Stimulated activated CD4-positive, alpha-beta T cell treated with anti-CD3 and anti-CD28 coated beads, Interleukin-1b, Interleukin-23, amount 100 ng/mL, for 1 hour (primary cell): ENCODE measurements at places on chromosomes 2 and 18.

GRCh38 chr2:199042660-199043379 lies 414.9 kb downstream of the SATB2 start:
- no peak for DNase-seq

GRCh38 chr2:10326707-10327594 lies 24.2 kb downstream of the HPCAL1 start:
- DNase-seq = no peak

DNA sequence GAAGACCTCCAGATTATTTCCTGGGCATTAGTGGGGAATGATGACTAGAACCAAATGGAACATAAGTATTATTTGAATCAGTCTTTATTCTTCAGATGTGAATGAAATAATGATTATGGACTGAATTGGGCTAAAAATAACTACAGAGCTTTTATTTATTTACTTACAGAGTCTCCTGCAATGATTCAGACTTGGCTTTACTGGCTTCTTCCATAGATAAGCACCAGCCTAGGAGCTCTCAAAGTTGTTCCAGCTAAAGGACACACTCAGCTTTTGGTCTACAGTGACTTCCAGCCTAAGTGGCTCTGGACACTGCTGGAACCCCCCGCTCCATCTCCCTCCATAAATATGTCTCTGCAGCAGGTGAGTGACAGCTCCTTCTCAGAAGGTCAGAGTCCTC lies 24.3 kb upstream of the ARHGAP25 start:
- DNase-seq = no peak

DNA sequence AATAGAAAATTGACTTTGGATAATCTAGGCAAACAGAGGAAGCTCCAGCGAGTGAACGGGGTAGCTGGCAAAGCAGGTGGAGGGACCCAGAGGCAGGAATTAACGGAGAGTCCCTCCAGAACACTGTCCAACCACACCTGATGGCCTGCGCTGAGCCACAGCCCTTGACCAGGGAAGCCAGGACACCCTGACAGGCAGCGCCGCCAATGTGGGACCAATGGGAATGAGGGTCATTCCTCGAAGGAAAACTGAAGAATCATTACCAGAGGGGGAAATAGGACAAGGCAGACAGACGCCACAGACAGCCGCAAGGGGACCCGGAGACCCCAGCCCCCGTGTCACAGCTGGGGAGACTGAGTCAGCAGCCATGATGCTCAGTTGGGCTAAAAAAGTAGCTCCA lies 40.8 kb downstream of the HDAC4 start:
- no peak for DNase-seq

DNA sequence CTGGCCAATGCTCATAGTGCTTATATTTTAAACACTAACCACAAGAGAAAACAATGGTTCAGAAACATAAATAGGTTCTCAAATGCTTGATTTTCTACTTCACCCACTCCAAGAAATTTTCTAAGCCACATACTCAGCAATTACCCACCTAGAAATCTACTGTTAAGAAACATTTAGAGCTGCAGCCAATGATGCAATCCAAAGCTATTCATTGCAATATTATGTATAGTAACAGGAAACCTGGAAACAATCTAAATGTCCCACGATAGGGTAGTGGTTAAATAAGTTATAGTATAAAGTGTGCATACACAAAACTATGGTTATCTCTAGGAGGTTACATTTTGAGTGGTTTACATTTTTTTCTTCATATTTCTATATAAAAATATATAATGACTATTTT lies 5.7 kb downstream of the FAM237A start:
- no peak for DNase-seq

DNA sequence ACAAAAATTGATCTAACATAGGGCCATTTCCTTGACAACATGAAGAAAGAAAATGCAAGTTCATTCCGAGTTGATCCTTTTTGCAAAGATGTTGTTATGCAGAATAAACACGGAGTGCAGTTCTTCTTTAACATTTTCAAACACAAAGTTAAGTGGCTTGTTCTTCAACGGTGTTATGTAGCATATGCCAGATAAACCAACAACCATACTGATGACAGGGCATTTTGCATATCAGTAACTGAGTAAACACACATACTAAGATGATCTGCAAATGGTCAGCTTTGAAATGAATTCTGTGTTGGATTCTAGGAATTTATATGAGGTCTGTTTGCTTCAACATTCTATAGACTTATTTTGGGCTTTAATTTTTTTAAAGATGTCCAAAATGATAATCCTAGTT lies 266.4 kb downstream of the GPD2 start:
- no peak for DNase-seq

- no peak for DNase-seq
Measured at GRCh38 chr2:106183101-106183696, 10.9 kb downstream of the UXS1 start.

DNA sequence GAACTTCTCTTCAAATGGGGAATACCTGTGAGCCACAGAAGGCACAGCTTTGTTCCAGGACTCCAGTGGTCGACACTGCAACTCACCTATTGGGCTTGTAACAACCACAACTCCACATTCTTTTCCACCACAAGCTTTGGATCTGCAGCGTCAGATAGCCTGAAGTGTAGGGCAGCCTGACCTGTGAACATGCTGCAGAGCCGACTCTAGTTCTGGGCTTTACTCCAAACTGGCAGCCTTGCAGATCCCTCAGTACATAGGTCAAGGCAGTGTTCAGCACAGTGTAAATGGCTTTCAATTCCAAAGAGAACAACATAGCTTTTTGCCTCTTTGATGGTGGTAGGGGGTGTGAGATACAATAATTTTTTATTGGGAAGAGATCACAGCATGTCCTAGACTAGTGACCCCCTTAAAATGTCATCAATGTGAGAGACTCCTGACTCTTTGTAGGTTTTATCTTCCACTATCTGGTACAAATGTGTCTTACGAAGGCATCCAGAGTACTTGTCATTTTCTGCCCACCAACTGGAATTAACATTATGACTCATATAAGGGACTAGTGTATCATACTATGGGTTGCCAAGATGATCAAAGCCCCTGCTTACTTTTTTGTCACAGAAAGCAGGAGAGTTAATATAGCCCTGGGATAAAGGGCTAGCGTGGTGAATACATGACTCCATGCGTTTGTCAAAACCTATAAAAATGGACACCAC lies 149.8 kb downstream of the COPS8 start:
- DNase-seq = no peak

GRCh38 chr2:129262934-129263333 lies 716.5 kb upstream of the RAB6C start:
- DNase-seq = no peak

GRCh38 chr18:24271381-24272228 lies 126.0 kb downstream of the OSBPL1A start:
- no peak for DNase-seq

- no peak for DNase-seq
Measured at GRCh38 chr18:43148231-43148630, 32.7 kb upstream of the RIT2 start.

- no peak for DNase-seq
Measured at GRCh38 chr2:219358170-219359075, 25.9 kb upstream of the RESP18 start.

DNA sequence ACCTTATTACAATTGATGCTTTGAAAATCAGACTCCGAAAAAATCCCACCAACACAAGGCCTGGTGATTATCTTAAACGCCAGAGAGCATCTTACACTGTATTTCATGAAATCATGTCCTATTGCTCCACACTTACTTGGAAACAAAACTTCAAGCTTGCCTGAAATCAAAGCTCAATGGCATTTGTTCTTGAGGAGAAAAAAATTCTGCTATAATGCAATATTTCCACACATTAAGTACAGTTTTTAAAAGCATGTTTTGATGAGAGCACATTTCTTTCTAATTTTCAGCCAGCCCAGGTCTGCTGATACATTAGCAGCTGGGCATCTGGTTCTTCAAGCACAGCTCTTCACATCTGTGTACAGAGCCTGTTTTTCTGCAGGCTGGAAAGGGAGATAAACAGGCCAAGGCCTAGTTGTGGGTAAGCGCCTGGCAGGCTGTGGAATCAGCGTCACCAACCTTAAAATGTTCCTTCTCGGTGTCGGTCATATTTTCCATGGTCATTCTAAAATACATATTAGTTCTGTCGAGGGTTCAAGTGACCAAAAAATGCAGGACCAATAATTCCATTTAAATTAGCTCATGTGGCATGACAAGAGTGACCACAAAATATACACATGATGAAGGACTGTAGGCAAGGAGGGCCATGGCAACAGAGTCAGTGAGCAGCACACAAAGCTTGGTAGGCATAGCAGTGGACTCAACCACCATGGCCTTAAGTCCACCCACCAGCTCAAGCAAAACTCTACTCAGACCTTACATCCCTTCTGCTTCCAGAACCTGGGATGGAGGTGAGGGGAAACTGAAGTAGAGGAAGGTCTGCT lies 20.9 kb downstream of the SLC8A1 start:
- no peak for DNase-seq

DNA sequence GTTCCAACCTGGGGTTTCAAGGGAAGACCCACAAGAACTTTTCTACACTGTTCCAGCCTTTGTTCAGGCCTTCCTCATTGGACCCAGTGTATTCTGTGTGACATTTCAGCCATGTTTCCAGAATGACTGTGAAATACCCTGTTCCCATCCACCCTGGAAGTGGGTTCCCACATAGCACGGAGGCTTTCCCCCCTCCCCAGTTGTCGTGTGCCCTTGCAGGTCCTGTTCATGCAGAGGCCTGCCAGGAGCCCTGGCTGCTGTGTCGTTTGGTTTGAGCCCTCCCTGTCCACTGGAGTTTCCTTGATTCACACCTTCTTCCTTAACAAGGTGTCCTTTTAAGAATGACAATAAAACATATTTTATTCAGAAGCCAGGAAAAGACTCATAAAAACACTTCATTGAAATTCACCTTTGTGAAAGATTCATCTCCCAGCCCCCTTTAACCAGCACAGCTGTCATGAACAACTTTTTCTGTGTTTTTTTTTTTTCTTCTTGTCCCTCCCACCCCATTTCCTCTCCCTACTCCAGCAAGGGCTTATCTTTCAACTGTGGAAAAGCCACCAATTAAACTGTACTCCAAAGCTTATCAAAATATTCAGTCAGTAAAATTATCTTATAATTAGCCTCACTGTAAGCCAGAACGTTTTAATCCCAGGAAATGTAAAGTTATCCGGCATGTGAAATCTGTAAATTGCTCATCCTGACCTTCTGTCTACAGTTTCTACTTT lies 106.4 kb downstream of the ACOXL start:
- DNase-seq = no peak

DNA sequence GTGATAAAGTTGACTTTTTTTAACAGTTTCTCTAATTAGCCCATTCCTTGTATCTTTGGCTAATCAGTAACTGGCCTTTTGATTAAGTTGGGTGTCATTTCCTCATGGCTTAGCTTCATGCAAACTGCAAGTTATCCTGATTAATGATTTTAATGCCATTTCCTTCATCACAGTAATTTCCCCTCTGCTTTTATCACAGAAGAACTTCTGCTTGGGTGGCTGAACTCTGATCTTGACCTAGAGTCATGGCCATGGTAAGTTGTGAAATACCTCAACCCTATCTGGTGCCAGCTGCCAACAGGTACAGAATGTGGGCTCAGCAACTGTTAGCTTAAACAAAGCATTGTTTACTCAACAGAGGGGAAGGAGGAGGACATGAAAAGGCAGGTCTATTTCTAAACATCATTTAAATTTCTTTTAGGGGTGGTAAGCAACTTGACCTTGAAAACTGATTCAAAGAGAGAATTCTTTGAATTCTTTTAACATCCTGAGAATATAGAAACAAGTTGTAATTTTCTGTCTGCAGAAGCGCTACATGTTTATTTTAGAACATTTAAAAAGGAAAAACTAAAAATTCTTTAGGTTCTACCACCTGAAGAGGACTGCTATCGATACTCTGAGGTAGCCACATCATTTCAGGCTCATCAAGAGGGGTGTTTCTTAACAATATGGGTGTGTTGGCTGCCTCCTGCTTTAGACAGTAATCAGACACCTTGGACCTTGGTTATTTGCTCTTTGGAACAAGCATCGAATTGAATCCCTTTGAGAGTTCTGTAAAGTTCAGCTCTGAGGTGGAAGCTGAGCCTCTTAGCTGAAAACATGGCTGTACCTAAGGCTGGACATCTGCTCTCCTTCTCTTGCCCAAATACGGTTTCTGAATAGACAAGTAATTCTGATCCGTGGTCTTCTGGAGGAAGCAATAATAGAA lies 39.7 kb downstream of the ANXA4 start:
- no peak for DNase-seq

DNA sequence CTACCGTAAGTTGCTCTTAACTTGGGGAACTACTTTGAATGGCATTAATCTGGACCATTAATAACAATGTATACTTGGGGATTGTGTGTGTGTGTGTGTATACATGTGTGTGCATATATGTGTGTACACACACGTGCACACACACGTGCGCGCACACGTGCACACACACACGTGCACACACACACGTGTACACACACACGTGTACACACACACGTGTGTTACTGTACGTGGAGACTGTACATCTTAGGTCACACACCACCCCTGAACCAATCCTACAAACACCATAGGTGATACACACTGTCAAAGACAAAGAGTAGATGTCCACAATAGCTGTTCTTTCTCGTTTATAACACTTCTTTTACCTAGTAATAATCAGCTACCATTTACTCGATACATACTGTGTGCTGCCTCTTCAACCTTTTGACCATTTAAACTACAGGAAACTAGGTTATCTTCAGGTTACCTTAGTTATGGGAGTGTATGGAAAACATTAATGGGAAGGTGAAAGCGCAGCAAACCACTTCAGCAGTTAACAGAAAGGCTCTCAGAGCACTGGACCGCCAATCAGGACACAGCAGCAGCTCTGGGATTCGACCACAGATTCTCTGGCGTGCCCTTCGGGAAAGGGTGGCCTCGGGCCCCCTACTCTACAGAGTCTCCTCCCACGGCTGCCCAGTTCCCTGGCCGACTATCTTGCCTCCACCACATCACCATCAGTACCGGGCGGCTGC lies 894 bp upstream of the GCC2 start:
- DNase-seq = no peak
